Activated CD4-positive, alpha-beta T cell treated with anti-CD3 and anti-CD28 coated beads, Interleukin-2, amount 50 U/mL, for 4 hours (primary cell): ENCODE measurements at places on chromosomes 4 and X.

GRCh38 chr4:170089274-170089667 is 485 bp downstream of the AADAT start:
- no peak for DNase-seq

DNA sequence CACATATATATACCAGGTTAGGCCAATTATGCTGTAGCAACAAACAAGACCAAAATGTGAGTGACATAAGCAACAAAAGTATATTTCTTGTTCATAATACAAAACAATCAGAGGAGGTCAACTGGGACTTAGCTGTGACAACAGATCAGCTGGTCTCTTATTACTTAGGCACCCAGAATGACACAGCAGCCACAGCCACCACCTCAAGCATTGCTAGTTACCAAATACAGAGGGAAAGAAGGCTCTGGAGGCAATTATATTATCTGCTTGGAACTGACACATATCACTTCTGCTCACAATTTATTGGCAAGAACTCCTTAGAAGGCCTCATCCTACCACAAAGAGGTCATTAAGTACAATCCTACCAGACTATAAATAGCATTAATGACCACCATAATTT is 15.2 kb downstream of the ATOH1 start:
- DNase-seq, result no peak

DNA sequence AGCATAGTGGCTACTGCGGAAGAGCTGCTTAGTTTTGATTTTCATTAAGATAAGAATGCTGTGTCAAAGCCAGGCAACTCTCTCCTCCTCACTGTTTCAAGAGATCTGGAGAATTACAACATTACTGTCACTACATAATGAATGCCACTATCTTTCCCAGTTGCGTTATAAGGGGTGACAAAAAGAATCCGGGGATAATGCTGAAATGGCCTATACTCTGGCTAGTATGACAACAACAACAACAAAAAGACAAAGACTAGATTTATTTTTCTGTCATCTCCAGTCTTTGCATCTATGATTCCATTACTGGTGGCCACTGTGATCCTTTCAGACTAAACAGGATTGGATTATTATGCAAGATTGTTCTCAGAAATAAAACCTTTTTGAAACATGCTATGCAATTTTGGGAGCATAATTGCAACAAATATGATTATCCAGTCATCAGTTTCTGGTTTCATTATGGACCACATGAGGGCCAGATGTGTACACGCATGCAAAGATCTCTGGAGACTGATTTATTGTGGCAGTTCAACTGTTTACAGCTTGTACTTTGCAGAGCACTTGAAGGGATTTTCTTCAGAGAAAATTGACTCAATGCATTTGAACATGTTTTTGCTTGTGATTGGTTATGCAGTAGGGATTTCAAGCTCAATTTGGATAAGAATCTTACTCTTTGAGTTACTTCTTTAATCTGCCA is 31.1 kb upstream of the SPANXB1 start:
- no peak for DNase-seq

GRCh38 chr4:7295911-7296660 is 103.7 kb downstream of the SORCS2 start:
- DNase-seq, result no peak

DNA sequence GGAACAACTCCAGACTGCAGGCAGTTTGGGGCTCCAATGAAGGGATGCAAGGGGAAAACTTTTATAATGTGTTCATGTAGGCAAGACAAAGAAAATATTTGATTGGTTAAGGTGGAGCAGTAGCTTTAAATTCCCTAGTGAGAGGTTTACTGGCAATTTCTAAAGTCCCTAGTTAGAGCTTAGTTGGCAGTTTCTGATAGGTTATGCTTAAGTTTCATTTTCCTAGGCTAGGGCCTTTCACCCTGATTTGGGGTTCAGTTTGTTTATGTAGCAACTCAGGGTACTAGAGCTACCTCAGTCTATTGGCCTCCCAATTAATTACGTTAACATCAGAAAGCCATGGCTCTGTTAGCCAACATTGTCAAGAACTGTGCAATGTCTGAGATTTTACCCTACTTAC is 14.6 kb downstream of the BBS12 start:
- DNase-seq, result no peak
